Stimulated activated CD8-positive, alpha-beta memory T cell treated with anti-CD3 and anti-CD28 coated beads, Interleukin-7, amount 100 ng/mL, for 24 hours (primary cell): ENCODE measurements at places on chromosomes 1 and 21.
A peak's percentile ranks its signal among the peaks of the same experiment; 100 is the strongest.

GRCh38 chr1:1618396-1619068 is 3.2 kb downstream of the MIB2 start:
- DNase-seq, result no peak

- DNase-seq, result no peak
Measured at GRCh38 chr1:62728963-62729362, 40.8 kb upstream of the DOCK7 start.

GRCh38 chr1:230262867-230263567 is 163.1 kb downstream of the PGBD5 start:
- DNase-seq, result no peak

GRCh38 chr1:93255222-93256079 is 74.9 kb downstream of the CCDC18 start:
- no peak for DNase-seq

GRCh38 chr1:15303935-15304334 is 56.9 kb downstream of the FHAD1 start:
- DNase-seq, result no peak

DNA sequence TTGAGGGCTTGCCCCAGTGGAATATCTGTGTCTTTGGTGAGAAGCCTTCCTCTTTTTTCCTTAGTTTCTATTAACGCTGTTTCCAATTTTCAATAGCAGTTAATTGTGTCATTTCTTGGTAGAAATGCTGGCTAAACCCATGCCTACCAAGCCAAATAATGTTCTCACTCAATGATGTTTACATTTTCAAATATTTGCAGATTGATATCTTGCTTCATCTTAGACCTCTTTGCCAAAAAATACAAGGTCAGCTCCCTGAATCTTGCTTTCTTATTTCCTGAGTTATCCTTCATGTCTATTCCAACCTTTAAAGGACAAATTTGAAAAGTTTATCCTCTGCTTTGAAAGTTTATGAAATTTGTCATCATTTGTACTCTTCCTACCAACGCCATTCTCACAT is 5.1 kb downstream of the KCNJ15 start:
- DNase-seq, result no peak

- DNase-seq, result no peak
Measured at GRCh38 chr1:175750366-175751071, 7.1 kb upstream of the TNR start.

GRCh38 chr1:228974273-228974672 is 239.0 kb downstream of the RHOU start:
- no peak for DNase-seq

- DNase-seq, result no peak
Measured at GRCh38 chr1:231626535-231626950, at the start of gene DISC1. Gene DISC1 (plus strand): TSS chr1:231626790. CDS start chr1:231626868, 78 bp downstream.

GRCh38 chr1:25031601-25031965 is 101.5 kb upstream of the RUNX3 start:
- no peak for DNase-seq

DNA sequence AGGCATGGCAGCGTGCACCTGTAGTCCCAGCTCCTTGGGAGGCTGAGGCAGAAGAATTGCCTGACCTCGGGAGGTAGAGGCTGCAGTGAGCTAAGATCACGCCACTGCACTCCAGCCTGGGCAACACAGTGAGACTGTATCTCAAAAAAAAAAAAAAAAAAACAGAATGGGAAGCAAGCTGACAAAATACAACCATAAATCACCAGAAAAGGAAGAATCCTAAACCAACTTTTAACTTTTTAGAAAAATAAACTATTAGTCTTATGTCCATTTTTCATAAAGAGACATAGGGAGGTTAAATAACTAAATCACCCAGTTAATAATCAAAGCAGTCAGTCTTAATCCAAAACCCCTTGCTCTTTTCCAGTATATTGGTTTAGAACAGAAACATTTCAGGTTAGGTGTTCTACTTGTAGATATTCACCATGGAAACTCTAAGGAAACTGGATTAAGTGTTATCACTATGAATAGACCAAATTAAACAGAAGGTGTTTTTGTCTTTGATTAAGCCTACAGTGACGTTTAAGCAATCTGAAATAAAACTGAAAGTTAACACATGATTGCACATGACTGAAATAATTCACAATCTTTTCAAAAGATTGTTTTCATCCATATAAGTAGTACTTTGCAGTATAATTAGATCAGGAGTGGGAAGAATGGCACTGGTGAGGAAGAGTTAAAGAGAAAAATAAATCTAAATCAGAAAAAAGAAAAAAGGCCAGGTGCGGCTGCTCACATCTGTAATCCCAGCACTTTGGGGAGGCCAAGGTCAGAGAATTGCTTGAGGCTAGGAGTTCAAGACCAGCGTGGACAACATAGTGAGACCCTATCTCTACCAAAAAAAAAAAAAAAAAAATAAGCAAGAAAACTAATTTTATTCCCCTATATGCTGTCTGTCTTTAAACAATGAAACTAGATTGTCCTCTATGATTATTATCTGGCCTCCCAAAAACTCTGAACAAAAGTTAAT is 9.6 kb downstream of the CDC42BPA start:
- DNase-seq, result no peak

DNA sequence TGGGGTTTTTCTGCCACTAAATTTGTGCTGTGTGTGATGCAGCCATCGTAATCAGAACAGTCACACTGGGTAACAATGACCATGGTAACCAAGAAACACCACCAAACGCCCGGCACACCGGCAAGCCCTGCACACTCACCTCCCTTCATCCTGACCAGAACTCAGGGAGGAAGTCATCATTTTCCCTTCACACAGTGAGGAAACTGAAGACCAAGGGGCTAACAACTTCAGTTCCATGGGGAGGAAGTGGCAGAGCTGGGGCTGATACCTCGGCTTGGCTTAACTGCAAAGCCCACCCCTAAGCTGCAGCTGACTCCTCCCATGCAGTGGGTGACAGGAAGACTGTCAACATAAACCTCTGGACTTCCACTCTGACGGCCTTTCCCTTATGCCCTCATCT is 69.3 kb upstream of the BCAR3 start:
- DNase-seq, result no peak

- no peak for DNase-seq
Measured at GRCh38 chr1:191145834-191146233, 668.2 kb upstream of the BRINP3 start.

- peak; percentile 31 for DNase-seq
Measured at GRCh38 chr1:156889802-156890580, 3.5 kb upstream of the PEAR1 start.

DNA sequence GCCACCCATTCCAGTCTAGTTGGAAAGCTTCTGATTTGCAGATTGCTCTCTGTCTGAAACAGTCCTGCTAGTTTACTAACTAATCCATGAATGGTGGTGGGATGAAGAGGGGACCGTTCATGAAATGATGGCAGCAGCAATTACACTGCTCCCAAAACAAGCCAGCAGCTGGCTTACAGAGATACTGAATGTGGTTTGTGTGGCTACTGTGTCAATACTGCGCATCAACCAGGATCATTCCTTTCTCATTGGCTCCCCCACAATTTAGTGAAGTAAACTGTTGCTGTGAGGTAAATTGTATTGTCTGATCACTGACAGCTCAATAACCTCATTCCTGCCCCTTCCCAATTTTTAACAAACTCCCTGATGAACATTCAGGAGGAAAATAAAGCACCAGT is 191.3 kb upstream of the LMO4 start:
- no peak for DNase-seq

DNA sequence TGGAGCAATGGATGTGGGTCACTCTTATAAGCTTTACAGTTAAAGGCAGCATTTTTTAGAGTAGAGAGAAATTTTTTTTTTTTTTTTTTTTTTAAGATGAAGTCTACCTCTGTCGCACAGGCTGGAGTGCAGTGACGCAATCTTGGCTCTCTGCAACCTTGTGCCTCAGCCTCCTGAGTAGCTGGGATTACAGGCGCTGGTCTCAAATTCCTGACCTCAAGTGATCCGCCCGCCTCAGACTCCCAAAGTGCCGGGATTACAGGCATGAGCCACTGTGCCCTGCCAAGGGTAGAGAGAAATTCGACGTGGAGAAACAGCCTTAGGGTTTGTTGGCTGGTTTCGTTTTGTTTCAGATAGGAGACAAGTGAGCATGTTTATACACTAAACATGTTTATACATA is 594.2 kb upstream of the ADAMTS5 start:
- DNase-seq, result no peak

DNA sequence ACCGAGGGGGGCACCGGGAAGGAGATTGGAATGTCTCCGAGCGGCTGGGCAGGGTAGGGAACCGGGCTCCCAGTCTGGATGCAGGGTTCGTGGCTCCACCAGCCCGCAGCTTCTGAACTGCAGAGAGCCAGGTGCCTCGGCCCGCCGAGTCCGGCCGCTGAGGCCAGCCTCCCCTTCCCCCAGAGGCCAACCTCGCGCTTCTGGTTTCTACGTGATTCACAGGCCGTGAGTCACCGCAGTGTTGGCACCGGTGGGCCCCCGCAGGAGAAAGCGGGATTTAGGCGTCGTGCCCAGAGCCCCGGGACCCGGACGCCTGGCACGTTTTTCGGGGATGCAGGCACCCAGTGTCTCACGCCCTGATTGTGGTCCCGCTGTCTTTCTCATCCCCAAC is 458 bp downstream of the CRABP2 start:
- no peak for DNase-seq

DNA sequence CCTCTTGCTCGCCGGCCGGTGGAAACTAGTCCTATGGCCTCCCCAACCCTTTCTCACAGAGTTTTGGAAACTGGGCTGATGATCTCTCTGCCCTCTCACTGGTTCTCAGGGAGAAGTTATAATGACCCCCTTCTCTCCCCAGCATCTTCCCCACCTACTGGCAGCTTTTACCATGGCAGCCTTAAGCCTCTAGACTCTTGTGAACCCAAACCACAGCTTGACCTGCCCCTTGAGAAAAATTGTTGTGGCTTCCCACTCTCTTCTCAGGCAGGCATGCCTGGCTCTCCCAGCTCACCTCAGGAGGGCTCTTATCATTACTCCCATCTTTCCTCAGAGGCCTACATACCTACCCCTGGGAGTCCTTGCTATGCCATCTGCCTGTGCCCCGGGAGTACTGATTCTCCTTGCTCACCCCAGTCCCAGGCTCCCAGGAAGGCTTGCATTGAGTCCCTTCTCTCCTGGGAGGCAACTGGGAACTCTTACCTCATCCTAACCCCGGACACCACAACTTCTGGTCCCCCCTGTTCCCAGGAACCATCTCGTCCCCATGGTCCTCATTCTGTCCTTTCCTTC is 1.6 kb downstream of the NSUN4 start:
- no peak for DNase-seq

GRCh38 chr1:215273838-215274516 is 191.4 kb downstream of the KCNK2 start:
- DNase-seq, result no peak

DNA sequence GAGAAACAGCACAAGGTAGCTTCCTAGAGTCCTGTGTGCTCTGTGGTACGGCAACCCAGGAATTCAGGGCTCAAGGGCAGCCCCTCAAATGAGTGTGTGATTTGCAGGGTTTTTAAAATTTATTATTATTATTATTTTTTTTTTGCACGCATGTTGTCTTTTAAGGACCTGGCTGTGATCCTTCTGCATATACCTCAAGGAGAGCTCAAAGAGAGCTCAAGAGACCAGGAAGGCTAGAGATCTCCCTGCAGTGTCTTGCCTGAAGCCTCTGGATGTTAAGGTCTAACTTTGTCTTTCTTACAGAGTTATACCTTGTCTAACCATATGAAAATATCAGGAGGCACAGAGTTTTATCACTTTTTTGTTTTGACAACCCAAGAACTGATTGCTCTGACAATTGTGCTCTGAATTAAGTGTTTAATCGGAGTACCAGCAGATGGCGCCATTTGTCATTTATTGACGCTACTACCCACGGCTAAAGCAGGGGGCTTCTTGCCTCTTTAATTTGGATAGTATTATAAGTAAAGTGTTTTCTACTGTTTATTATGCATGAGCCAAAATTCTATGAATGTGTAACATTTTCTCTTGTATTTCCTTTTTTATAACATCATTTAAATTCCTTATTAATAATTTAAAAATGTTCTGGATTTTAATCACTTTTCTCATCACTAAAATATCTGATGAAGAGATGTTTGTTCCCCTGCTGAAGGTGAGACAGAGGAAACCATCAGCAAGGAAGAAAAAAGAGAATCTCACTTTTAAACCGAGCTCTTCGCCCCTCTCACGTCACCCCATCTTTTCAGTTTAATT is 35.8 kb upstream of the LMO4 start:
- peak; percentile 21 for DNase-seq

- no peak for DNase-seq
Measured at GRCh38 chr1:74505928-74506710, 6.3 kb downstream of the LRRC53 start.

GRCh38 chr1:15843826-15844572 is 3.5 kb upstream of the SPEN start:
- no peak for DNase-seq

- no peak for DNase-seq
Measured at GRCh38 chr1:47232187-47232874, at the start of gene TAL1. Gene TAL1 (minus strand): TSS chr1:47232225. CDS start chr1:47225888, 6,337 bp downstream.

DNA sequence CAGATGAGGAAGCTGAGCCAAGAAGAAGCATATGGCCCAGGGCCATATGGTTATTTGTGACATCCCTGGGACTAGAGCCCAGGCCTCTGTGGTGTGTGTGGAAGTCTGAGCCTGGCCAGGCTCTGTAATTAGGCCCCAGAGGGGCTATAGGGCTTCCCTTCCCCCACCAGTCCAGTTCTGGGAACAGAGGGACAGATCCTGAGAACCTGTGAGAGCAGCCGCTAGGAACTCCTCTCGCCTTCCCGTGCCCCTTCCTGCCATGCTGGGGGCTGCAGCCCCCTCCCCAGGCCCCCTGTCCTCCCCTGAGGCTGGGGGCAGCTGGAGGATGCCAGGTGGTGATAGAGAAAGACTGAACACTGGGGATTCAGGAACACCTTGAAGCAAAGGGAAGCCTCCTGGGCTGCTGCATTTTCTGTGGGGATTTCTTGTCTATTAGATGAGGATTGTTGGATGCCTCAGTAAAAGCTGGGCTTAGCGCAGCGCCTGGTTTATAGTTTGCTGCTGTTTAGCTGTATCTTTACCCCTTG is 33.3 kb downstream of the COQ8A start:
- no peak for DNase-seq

DNA sequence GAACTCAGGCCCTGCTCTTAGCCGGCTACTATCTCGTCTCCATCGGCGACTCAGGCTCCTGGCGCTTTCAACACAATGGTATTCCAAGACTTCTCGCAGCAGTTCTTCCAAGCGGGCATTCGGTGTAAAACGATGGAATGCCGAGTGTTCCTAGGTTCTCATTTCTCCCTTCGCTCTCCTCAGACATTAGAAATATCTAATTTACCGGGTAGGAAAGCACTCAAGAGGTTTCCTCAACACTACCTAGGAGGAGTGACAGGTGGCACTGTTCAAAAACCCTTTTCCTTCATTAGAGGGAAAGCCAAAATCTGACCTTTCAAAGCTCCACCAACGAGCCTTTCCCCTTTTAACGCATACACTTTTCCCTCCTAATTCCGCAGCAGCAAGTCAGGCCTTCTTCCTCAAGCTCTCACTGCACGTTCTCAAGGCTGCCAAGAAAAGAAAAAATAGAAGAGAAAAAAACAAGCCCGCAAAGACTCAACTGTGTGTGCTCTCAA is 601 bp downstream of the UBE2G2 start:
- no peak for DNase-seq

- DNase-seq, result no peak
Measured at GRCh38 chr1:187471555-187471954, 642.8 kb downstream of the PLA2G4A start.
